ENCODE measurements at places on chromosomes 6 and 20.
A peak's percentile ranks its signal among the peaks of the same experiment; 100 is the strongest.

DNA sequence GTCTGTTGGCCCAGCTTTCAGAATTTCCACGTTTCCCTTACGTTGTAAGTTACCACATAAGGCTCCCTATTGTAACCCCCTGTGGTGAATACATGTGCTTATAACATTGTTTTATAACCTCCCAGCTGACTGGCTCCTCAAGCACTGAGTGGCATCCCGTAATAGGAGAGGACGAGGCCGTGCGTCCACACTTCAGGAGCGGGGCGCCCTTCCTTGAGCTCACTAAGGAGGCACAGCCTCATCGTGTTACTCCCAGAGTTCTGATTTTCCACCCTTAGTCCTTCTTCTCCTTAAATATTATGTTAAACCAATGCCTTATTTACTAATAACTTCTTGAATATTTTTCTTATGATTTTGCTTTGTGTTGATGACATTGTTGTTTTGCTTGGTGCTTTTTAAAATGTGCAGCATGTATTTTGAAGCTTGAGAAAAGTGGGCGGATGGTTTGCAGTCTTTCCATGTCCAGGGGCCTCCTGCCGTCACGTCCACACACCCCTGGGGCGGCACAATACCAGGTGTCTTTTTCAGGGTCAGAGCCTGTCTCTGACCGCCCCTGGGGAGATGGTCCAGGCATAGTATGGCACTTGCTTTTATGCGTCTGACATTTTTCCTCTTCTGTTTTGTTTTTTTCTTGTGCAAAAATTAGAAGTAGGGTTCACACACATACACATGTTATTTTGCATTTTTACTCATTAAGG lies 181.8 kb downstream of the DLL1 start:
- DNase-seq = no peak

GRCh38 chr6:150366118-150366778 lies 2.6 kb upstream of the IYD start:
- no peak for DNase-seq

DNA sequence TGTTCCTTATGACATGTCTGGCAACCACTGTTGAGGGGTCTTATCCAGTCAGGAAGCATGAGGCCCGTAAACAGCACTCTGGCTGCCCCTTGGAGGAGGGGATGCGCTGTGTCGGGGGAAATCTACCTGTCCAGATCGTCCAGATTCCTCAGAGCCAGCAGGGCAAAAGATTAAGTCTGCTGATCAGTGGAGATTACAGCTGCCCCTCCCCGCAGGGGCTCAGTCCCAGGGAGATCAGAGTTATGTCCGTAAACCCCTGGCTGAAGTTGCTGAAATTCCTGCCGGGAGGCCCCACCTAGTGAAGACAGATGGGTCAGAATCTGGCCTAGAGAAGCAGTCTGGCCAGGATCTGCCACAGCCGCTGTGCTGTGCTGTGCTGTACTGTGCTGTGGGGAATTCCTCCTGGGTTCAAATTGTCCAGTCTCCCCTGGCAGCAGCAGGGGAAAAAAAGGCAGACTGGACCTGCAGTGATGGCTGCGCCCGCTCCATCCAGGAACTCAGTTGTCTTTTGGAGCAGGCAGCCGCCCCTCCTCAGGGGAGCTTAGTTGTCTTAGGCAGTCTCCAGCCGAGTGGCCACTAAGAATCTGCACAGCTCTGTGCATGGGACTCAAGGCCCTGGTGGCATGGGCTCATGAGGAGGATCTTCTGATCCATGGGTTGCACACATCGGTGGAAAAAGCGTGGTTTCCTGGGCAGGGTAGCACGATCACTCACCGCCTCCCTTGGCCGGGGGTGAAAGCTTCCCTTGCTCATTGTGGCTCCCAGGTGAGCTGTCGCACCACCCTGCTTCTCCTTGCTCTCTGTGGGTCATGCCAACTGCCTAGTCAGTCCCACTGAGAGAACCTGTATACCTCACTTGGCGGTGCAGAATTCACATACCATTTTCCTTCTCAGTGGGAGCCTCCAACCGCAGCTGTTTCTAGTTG lies 1368.8 kb upstream of the ADGRB3 start:
- no peak for DNase-seq

GRCh38 chr6:41002168-41002567 lies 36.9 kb downstream of the UNC5CL start:
- no peak for DNase-seq

DNA sequence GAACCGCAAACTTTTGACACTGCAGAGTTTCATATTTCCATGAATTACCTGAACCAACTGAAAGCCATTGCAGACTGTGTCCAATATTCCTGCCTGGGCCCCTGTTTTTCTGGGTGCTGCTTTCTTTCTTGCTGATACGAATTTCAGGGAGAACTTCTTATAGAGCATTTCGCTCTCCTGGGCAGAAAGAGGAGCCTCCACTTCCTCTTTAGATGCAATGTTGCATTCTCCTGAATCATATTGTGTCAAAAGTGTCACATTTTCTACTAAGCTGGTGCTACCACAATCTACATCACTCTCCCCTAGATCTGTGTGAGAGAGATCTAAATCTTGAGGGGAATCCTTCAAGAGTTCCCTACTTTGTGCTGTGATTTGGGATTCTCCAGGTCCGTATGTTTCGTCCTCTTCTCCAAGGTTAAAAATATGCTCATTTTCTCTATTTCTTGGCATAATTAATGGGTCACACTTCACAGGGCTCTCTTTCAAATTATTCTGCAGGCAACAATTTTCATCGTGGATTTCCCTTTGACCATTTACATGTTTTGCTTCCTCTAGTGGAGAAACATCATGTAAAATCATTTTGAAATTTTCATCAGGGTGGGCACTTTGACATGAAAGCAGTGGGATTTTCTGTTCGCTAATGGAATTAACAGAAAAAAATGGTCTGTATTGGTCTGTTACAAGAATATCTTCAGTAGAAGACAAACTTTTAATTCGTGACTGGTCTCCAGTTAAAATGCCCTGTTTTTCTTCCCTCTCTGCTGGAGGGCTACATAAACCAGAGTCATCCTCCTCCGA lies 102.3 kb downstream of the DST start:
- no peak for DNase-seq

DNA sequence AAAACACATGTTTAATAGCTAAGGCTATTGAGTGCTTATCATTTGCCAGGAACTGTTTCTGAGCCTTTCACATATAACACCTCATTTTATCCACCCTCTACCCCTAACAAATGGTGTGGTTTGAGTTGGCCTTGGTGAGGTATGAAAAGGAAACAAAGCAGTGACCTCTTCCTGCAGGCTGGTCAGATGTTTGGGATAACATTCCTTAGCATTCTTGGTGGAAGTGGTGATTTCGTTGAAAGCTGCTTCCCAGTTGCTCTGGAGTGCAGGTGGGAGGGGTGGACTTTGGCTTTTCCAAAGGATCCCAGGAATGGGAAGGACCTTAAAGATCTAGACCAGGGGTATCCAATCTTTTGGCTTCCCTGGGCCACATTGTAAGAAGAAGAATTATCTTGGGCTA lies 41.3 kb downstream of the CARMIL1 start:
- DNase-seq = no peak

GRCh38 chr20:51399006-51399890 lies 143.3 kb downstream of the NFATC2 start:
- DNase-seq = no peak

DNA sequence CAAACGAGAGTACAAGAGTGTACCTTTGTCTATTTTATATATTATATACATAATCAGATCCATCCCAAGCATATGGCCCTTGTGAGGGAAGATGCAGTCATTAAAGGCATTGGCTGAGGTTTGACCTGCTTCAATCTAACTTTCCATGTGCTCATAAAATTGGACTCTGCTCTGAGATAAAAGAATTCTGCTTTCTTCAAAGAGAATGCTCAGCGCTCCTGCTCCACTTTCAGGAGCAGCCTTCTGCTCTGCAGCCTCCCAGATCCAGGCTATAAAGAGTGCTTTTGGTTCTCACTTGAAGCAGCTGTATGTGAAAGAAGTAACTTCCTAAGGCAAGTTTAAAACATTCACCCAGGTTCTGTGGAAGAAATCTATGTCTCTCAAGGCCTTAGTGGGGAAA lies 45.3 kb downstream of the CD83 start:
- no peak for DNase-seq

DNA sequence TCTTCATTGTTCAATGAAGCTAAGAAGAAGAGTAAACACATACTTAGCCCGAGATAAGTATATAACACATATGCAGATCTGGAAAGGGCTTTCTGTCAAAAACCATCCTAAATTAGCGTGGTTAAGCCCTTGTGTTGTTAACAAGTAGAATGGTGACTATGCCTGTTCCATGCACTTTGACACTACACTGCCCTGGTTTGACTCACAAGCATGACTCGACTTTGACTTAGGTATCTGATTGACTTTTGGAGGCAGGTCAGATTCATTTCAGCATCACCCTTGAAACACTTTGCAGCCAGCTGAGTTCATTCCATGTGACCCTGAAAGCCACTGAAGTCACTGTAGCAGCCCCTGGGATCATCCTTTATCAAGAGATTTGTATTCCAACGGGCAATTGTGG lies 239.8 kb downstream of the TBX18 start:
- no peak for DNase-seq

GRCh38 chr20:51384875-51385274 lies 157.6 kb downstream of the NFATC2 start:
- DNase-seq = no peak

- no peak for DNase-seq
These were observed 86.9 kb downstream of the RFX6 start for GRCh38 chr6:116963972-116964371.

DNA sequence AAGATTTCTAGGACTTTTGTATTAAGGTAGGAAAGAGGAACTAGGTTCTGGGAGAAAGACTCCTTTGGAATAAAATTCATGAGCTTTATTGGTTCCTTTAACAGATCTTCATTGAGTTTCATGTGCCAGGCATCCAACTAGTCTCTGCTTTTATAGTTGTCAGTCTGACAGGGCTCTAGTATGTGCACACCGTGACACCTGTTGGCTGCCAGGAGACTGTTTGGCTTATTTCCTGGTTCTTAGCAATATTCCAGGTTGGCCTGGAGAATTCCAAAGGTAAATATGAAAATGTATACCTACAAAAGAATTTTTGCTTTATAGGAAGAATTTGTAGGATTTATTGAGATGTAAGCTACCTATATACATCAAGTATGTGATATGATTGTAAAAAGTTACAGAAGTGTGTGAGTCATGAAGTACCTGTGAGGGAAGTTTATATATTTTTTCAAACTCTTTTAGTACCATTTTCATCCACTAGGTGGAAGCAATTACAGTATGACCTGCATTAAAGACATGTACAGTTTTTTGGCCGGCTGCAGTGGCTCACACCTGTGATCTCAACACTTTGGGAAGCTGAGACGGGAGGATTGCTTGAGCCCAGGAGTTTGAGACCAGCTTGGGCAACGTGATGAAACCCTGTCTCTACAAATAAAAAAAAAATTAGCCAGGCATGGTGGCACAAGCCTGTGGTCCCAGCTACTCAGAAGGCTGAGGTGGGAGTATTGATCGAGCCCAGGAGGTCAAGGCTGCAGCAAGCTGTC lies 35.2 kb downstream of the NDUFAF5 start:
- peak; percentile 58 for DNase-seq

DNA sequence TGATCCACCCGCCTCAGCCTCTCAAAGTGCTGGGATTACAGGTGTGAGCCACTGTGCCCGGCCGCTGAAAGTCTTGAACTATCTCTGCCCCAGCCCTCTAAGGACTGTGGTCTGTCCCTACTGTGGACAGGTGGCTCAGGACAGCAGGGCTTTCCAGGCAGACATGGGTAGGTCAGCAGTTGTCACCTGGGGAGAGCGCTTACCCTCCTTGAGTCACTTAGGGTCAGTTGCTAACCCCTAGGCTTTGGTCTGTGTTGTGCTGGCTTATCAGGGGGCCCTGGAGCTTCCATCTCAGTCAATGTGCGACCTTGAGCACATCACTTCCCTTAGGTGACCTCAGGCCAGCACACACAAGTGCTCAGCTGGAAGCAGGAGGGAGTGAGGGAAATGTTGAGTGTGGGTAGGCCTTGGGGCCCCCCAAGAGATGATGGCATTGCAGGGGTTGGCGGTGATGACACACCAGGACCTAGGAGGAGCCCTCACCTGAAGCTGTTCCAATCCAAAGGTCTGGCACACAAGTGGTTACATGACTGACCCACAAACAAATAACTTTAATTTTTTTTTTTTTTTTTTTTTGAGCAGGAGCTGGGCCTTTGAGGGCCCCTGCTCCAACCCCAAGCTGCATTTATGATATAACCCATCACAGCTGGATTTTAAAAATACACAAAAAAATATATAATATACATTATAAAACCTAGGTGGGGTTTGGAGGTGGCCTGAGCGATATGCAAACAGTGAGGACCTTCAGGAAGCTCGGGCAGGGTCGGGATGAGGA lies 5.1 kb downstream of the RPL10A start:
- DNase-seq = no peak

DNA sequence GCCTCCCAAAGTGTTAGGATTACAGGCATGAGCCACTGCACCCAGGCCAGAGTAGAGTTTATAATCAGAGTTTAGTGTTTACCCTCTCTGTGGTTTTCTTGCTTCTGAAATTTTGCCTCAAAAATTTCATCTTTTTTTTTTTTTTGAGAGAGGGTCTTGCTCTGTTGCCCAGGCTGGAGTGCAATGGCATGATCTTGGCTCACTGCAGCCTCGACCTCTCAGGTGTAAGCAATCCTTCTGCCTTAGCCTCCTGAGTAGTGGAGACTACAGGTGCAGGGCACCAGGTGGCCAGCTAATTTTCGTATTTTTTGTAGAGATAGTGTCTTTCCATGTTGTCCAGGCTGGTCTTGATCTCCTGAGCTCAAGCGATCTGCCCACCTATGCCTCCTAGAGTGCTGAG lies 28.7 kb downstream of the TPX2 start:
- no peak for DNase-seq

- peak; percentile 52 for DNase-seq
These were observed 165.4 kb downstream of the GMPR start for GRCh38 chr6:16403831-16404230.

DNA sequence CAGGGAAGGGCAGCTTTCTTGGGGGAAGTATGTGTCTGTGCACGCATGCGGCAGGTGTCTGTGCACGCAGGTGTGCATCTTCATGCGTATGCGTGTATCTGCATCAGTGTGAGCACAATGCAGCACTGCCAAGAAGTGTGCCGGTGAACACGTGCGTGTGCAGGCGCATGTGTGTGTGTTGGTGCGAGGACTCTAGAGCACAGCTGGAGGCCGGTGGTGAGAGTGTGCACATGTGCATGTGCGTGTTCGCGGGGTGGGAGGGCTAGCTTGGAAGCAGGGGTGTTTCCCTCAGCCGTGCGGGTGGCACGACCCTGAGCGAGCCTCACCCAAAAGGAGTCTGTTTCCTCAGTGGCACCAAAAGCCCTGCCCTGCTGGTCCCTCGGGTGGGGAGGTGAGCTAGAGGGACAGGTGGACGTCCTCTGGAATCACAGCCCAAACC lies 7.5 kb downstream of the SLC17A9 start:
- no peak for DNase-seq
